ENCODE measurements at places on chromosomes 3 and 15.
A peak's percentile ranks its signal among the peaks of the same experiment; 100 is the strongest.

- no peak for DNase-seq
Observed at GRCh38 chr3:173733029-173733652, 335.6 kb downstream of the NLGN1 start.

DNA sequence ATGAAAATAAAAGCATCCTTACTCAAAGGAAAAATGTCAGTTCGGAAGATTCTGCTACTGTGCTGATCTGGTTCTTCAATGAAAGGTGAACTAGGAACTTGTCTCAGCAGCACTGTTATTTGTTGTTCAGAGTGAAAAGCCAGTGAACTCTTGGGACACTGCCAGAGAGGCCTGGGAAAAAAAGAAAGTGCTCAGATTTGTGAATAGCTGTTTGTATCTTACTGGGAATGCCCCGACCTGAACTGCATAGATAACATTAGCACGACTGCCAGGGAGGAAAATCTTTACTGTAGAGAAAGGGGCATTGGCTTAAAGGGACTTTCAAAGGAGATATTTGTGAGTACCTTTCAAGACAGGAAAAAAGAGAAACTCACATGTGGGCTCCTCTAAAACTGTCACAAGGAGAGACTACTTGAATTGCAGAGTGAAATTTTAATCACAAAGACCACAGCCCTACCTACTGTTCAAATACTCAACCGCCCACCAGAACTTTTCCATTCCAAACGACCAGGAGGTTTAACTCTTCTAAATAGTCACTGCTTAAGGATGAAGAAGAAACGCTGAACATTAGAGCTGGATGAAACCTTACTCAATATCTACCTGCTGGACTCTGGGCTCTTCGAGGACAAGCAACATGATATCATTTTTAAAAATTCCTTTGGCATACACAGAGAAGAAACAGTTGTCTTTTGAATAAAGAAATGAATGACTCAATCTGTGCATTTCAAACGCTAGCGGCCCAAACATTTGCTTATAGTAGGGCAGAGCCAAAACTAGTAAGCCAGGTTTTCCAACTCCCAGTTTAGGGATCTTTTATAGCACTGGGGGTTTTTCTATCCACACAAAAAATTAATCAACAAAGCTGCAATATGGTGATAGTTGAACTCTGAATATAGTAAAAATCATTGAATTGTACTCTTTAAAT lies 13.4 kb downstream of the TAMM41 start:
- no peak for DNase-seq

DNA sequence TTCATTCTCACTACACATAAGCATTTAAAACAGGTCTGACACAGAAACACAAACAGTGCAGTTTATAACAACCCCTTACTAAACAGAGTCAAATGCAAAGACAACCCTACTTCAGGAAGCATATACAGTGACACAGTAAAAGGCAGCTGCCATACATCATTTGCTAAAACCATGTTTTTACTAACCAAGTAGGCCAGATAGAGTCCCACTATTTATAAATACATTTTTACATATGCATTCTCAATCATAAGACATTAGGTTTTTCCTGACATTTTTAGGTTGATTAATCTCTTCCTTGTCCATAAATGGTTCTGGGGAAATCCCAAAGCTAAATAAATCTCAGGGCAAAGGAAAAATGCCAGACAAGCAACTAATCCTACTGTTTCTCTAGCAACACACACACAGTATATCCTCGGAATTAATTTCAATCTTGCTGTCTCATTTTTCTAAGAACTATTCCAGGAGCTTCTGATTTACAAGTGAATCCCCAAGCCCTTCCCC lies 39.0 kb downstream of the CHAC1 start:
- DNase-seq: no peak

- no peak for DNase-seq
Observed at GRCh38 chr3:13821126-13821525, 58.7 kb downstream of the WNT7A start.

DNA sequence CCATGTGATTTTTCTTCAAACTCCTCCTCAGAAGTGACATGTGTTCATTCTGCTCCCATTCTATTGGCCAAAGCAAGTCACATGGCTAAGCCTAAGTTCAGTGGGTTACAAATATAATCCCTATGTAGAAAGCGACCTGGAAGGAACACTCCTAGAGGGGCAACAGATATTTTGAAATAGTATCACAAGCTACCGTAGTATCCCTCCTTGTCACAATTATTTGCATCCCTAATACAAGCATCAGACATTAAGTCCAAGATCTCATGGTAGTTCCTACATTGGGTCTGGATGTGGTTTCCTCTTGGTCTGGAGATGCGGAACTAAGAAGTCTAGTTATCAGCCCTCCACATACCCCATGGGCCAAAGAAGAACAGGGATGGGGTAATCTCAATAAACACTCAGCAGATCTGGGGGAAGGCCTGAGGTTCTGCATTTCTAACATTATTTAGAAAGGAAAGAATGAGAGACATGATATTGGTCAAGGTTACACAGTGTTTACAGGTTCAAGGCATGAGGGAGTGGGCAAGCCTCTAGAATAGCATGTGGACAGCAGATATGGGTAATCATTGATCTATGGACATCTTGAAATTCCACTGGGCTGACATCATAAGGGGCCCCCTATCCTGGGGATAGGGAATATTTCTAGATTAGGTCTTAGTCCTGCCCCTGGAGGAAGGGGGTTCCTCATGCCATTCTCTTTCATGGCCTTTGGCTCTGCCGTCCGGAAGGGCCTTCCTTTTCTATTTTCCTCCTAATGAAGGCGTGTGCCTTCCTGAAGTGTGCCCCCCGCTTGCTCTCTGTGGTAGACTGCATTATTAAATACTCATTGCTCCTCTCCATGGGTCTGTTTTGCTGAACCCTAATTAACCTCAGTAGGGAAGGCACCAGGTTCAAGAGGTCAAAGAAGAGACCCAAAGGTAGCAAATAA lies 17.8 kb upstream of the ABHD2 start:
- DNase-seq: no peak

DNA sequence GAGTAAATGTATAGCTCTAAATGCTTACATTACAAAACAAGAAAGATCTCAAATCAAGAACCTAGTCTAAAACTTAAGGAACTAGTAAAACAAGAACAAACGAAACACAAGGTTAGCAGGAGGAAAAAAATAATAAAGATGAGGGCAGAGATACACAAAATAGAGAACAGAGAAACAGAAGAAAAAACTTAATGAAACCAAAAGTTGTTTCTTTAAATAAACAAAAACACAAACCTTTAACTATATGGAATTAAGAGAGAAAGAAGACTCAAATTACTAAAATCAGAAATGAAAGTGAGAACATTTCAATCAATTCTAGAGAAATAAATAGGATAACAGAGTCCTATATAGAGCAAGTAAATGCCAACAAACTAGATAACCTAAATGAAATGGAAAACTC lies 59.6 kb downstream of the DLG1 start:
- DNase-seq: no peak

GRCh38 chr3:193814166-193814892 lies 221.3 kb downstream of the OPA1 start:
- no peak for DNase-seq

- no peak for DNase-seq
Observed at GRCh38 chr3:38985581-38985980, 66.2 kb downstream of the SCN11A start.

DNA sequence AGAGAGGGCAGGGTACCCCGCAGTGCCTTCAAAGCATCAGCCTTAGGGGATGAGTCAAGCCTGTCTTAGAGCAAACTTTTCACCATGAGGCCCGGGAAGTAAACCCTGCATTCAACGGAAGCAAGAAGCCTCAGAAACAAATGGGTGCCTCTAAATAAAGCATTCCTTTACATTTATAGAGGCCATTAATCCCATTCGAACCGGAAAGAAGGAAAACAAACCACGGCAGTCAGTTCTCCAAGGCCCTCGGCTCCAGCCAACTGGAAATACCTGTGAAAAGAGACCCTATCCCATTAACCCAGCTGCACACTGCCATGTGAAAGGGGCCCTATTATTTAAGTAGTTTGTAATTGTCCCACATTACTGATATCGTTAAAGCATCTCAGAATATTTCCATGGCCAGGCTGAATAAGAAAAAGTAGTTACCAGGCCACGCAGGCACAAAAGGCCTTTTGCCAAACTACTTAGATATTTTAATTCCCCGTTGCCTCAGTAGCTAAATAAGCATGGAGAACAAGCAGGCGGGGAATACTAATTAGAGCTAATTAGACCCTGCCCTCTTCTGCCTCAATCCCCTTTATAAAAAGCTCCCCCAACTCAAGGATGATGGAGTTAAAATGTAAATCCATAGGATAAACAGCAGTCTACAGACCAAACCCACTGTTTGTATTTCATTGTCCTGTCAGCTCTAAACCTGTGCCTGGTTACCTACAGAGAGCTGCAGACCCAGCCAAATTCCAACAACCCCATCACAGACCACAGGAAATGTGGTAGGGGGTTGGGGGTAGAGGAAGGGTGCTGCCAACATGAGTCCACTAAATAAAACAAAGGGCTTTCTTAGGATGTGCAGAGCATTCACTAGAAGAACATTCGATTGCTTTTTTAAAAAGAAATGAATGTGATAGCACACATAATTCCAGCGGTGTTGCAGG lies 4.1 kb downstream of the ITGB5 start:
- peak; percentile 67 for DNase-seq
